ENCODE measurements at places on chromosomes 6 and 20.

DNA sequence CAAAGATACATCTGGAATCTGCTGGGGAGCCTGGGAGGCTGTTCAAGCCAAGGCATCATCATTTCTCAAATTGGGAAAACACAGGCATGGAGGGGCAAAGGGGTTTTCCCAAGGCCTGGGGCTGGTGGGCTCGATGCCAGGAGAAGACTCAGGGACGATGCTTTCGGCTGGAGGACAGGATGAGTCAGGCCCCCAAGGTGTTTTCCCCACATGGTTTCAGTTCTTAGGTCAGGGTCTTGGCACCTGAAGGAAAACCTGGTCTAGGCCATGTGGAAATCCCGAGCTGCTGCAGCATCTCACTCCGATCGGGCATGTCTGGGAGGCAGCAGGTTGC lies 348.1 kb downstream of the CDC5L start:
- no peak for DNase-seq

GRCh38 chr6:168606722-168607121 lies 165.7 kb downstream of the SMOC2 start:
- DNase-seq, result no peak

DNA sequence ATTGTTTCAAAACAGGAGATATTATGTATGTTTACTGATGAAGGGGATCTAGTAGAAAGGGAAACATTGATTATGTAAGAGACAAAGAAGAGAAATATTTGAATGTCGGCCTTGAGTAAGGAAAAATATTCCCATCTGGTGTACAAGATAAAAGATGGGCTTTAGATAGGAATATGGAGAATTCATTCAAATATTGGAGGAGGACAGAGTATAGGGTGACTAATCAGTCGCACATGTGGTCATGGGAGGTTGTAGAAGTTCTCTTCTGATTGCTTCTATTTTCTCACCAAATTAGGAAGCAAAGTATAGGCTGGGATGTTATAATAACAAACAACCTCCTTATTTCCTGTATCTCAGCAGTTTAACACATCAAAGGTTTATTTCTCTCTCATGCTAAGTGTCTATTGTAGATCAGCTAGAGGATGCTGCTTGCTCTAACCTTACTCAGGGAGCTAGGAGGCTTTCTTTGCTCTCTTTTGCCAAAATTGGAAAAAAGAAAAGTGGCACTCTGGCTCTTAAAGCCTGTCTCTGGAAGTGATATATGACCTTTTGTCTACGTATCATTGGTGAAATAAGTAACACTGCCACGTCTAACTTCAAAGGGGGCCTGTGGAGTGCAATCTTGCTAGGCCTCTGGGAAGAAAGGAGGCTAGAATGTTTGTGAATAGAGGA lies 1.2 kb upstream of the HDDC2 start:
- DNase-seq, result no peak

DNA sequence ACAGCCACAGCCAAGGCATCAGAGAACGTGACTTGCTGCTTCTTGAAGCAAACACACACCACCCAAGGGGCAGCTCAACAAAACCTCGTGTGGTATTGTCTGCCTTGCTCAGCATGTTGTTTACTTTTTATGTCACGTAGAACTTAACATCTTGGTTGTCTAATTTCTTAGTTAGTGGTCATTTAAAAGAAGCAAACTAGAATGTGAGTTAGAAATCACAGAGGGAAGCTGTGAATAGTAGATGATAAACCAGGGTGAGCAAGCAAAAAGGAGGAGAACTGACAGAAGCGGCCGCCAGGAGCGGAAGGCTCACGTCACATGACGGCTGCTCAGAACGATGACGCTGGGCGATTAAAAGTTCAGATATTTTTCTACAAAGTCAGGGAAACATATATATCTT lies 51.5 kb upstream of the KIF25 start:
- DNase-seq, result no peak

DNA sequence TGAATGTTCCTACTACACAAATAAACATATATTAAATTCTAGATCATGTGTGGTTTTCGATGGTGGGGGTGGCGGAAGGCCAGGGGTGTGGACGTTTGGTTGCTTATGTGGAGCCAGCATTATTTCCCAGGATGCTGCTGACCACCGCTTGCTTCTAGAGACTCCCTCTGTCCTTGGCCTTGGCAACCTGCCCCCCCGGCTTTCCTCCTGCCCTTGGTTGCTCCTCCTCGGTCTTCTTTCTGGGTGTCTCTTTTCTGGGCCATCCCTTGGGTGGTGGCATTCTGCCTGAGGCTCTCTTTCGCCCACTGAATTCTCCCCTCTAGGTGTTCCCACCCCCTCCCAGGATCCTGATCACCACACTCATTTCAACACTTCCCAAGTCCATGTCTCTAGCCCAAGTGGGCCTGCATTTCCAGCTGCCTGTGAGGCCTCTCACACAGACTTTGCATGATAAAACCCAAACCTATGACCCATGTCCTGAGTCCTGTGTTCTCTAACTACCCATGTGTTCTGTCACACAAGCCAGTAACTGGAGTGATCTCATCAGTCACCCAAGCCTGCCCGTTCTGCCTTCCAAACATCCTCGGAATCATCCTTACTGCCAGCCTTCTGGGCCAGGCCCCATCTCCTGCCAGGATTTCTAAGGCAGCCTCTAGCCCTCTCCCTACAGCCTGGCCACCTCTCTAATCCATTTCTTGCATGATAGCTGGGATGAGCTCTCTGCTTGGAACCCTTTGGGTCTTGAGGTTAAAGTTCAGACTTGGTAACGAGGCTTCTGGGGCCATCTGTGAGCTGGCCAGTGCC lies 71.2 kb downstream of the CDS2 start:
- DNase-seq, result no peak

GRCh38 chr6:42383421-42384205 lies 68.1 kb downstream of the TRERF1 start:
- no peak for DNase-seq

Data from left hindlimb (tissue), 1 donor.